ENCODE measurements at places on chromosomes 2 and 18. TPM values are rescaled to one million over a fixed set of nuclear protein-coding genes. Genes with fewer than 3 reads are reported as not detected.

The NEU2 gene
- total RNA-seq, result not detected

The APLF gene
- 9.7 TPM for total RNA-seq

The ANKRD36C gene
- total RNA-seq, result 27.2 TPM

The MALL gene
- total RNA-seq, result 7.3 TPM

The MRPL33 gene
- 138 TPM for total RNA-seq

The NT5C1B gene
- total RNA-seq, result not detected

The MEX3C gene
- 19.6 TPM for total RNA-seq

The NDC80 gene
- 0.57 TPM for total RNA-seq

The DAW1 gene
- not detected for total RNA-seq

The FKBP1B gene
- total RNA-seq, result 8.7 TPM

The MYCN gene
- not detected for total RNA-seq
